ENCODE measurements at places on chromosomes 13 and 19. TPM values are rescaled to one million over a fixed set of nuclear protein-coding genes. Genes with fewer than 3 reads are reported as not detected.
A peak's percentile ranks its signal among the peaks of the same experiment; 100 is the strongest.

GRCh38 chr19:17488593-17489391, 18.5 kb downstream of the SLC27A1 start:
- peak; percentile 49 for DNase-seq

DNA sequence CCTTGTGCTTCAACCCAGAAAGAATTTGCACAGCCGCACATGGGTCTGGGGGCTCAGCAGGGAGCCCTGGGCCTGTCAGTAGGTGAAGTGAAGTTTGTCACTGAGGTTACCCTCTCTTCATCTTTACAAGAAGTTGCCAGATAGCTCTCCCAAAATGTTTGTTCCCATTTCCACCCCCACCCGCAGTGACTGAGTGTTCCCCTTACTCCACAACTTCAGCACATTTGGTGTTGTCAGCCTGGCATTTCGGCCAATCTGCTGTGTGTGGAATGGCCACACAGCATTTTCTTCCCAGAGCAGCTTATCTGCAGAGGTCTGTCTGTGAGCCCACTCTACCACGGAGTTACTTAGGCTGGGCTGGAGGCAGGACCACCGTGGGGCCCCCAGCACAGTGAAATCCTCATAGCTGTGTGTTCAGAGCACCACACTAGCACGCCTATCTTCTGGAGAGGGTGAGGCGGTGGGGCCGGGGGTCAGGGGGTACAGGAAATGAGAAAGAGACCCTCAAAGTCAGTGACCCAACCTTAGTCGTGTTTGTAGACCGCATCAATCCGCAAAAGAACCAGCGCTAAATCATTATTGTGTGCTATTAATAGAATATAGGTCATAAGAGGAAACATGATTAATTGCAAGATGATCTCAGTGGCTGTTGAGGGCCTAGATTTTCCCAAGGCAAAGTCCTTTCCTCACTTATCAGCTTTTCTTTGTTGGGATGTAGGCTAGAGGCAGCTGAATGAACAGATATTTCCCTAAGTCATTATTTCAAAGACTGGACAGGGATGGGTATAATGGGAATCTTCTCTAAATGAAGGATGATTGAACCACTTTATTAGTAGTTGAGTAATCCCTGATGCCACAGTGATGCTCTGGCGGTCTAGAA, 116.0 kb downstream of the SIPA1L3 start:
- no peak for DNase-seq

Gene MIA
- not detected for total RNA-seq

DNA sequence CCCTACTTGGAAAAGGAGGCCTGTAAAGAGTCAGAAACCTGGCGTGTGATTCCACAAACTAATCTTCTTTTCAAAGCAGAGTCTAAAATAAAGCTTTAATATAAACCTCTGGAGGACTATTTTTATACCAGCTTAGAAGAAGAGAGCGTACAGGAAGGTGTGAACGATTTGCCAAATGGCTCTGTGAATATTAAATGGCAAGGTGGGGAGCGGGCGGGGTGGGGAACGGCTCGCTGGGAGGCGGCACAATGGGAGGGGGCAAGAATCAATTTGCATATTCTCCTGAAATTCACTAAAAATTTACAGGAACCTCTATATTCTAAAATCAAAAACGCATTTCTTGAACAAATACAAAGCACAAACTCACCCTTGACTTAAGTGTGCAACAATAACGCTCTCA, 982 bp downstream of the ZNF780B start:
- DNase-seq = no peak
